ENCODE measurements at places on chromosomes 12 and 14.

DNA sequence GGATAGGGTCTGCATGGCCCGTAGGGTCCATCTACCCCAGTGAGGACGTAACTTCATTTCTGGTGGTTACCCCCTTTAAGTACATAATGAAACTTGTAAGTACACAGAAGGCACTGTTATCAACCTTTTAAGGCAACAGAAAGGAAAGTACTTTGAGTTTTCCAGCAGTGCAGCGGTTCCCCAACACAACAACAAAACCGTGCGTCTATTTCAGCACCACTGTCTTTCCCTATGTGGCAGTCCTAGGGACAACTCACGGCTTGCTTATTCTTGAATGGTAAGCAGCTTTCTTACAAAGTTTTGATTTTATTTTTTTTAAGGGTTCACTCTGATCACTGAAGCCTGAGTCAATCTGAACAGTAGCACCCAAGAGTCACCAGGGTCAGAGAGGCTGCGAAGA is 46.3 kb downstream of the FOXN3 start:
- DNase-seq: no peak

- no peak for DNase-seq
Observed at GRCh38 chr12:24711056-24712008, 237.6 kb downstream of the BCAT1 start.

DNA sequence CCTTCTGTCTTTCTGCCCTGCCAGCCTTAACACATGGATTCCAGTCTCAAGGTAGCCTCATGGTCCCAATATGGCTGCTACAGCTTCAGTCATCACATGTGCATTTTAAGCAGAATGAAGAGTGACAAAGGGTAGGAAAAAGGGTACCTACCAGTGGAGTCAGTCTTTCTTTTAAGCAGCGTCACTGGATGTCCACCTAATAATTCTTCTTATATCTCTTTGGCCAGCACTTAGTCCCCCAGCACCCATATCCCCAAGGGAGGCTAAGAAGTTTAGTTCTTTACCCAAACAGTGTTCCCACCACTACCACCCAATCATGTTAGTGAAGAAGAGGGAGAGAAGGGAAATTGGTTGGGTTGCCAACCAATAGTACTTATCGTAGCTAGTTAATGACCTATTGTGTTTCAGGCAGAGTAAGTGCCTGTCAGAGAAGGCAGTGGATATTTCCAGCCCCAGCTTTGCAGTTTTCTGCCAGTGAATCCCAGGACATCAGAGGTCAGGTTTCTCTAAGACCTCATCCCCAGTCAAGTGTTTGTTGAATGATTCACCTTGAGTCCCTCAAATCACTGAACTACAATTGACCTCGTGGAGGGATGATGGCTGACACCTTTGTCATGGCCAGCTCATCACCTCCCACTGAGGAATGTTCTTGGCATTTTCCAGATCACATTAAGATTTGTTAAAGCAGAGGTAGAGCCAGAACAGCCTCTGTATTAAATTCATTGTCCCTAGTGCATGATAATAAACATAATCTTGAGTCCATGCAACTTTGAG is 250.9 kb upstream of the CRY1 start:
- no peak for DNase-seq

- DNase-seq: no peak
Observed at GRCh38 chr12:2749580-2749979, 45.2 kb upstream of the FKBP4 start.

DNA sequence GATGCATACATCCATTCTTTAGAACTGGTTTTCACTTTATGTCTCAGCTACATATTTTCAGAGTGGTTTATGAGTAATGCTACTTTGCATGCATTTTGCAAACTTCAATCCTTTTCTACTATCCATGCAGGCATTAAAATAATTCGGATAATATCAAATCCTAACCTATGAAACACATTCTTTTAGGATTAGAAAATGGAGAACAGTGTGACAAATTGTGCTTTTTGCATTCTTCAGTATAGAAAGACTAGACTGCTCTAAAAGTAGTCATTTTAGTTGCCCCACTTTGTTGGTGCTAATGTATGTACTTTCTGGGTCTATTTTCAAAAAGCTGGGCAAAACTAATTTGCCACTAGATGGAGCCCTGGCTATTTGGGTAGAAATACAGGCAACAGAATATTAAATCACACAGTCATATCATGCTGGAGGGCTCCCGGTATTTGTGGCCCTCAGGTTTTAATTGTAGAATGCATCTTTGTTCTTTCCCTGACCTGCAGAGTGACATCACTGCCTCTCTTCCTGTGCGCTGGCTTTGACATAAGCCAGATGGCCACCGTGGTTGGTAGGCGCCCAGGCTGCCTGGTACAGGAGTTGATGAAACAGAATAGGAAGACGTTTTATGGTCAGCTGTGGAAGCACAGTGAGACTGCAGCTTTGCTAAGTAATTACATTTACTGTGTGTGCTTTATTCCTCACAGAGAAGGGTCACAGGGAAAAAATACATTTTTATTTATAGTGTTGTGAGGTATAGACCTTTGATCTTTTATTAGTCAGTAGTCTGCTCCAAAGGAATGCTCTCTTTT is 28.1 kb downstream of the MSRB3 start:
- peak; percentile 52 for DNase-seq

DNA sequence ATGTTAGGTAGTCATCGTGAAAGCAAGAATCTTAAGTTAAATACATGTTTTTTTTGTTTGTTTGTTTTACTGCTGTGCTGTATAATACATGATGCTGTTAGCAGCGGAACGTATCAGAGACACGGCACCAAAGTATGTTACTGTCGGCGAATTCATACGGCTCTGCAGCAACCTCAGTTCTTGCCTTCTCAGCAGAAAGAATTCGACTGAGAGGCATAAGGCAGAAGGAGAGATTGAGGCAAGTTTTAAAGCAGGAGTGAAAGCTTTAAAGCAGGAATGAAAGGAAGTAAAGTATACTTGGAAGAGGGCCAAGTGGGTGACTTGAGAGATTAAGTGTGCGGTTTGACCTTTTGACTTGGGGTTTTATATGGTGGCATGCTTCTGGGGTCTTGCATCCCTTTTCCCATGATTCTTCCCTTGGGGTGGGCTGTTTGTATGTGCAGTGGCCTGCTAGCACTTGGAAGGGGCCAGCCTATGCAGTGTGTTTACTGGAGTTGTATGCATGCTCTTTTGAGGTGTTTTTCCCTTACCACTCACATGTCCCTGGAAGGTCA is 23.7 kb downstream of the LEMD3 start:
- DNase-seq: no peak

- no peak for DNase-seq
Observed at GRCh38 chr14:98947911-98948595, 323.9 kb downstream of the BCL11B start.

GRCh38 chr14:99931308-99931707 is 133.9 kb upstream of the EVL start:
- DNase-seq: no peak

DNA sequence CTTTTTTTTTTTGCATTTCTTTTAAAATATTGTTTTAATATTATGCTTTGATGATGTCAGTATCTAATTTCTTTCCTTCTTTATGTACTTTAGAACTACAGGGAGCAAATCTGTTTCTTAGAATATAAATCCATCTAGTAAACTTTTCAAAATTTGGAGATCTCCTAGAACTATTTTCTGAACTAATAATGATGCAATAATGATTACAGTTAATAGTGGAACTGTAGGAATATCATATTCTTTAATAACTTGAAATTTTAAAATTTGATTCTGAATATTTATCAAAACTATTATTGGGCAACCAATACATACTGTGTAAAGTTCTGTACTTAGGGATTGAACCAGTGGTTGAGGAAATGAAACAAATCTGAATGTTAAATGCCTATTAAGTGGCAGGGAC is 23.1 kb upstream of the PMCH start:
- DNase-seq: no peak

- DNase-seq: no peak
Observed at GRCh38 chr12:121253638-121254335, 42.7 kb downstream of the CAMKK2 start.

GRCh38 chr12:90335566-90335965 is 619.4 kb downstream of the CCER1 start:
- no peak for DNase-seq

- peak; percentile 67 for DNase-seq
Observed at GRCh38 chr14:61476754-61477410, 155.5 kb downstream of the PRKCH start.
